A172 (cell line): ENCODE measurements at places on chromosomes 5 and 9. TPM values are rescaled to one million over a fixed set of nuclear protein-coding genes. Genes with fewer than 3 reads are reported as not detected.
A peak's percentile ranks its signal among the peaks of the same experiment; 100 is the strongest.

- no peak for DNase-seq
Observed at GRCh38 chr5:135230251-135230925, 168.6 kb downstream of the MACROH2A1 start.

GRCh38 chr5:133241179-133242092 lies 189.6 kb downstream of the HSPA4 start:
- no peak for DNase-seq

GRCh38 chr5:161460741-161461140 lies 85.8 kb downstream of the GABRB2 start:
- DNase-seq: no peak

DNA sequence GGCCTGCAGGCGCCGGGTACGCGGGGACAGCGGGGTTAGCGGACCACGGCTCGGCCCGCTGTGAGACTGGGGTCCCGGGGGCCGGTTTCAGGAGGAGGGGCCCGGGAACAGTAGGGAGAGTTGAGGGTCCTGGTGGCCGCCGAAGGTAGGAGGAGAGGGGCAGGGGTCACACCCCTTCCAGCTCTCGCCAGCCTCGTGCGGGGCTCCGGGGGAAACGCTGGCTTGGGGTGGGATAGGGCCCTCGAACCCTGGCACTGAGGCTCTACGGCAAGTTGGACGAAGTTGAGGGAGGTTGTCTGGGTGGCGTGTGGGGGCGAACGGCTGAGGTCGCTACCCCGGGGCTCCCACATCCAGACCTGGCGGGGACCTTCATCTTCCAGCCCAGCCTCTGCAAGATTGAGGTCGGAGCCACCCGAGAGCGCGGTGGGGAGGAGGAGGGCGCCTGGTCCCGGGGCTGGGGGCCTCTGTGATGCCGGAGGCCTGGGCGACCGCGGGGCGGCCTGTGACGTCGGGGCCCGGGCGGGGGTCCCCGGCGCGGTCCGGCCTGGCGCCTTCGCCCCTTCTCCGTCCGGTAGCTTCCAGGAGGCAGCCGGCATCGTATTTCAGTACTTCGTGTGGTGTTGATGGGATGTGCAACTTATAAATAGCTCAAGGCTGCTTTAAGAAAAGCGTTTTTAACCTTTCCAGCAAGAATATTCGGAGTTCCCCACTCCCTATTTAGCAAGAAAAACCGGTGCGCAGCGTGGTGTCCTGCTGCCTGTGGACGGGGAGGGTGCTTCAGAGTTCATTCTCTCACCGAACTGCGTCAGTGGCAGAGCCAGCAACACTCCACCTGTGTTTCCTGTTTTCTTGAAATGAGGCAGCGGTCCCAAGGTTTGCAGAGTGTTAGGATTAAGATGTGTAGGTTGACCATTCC lies 902 bp downstream of the HABP4 start:
- peak; percentile 55 for DNase-seq

DNA sequence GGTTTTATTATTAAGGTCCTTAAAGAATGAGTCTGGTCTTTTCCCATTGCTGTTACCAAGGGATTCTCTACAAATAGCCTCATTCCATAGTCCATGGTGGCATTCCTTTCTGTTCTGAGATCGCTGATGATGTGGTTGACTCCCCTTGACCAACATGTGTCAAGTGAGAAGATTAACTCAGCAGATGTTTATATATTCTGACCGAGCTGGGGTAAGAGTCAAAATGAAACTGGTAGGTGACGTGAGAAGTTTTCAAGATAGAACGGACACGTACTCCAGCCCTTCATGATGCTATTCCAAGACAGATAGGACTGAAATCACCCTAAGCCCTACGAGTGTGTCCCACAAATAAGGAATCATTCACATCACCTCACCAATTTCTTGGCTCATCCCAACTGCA lies 155.5 kb upstream of the WWC1 start:
- DNase-seq: no peak

GRCh38 chr5:57836921-57837320 lies 354.3 kb upstream of the ACTBL2 start:
- DNase-seq: no peak

- DNase-seq: peak; percentile 16
Observed at GRCh38 chr9:11962327-11962726, 730.9 kb upstream of the TYRP1 start.

- no peak for DNase-seq
Observed at GRCh38 chr5:117547192-117547591, 972.6 kb upstream of the SEMA6A start.

GRCh38 chr5:167576126-167576525 lies 715.3 kb upstream of the WWC1 start:
- DNase-seq: no peak

FREM1 gene
- 0.14 TPM in 1 of 2 replicates, not detected in the other for total RNA-seq

BRINP1 gene
- total RNA-seq: not detected in 2 replicates

CDC25C gene
- total RNA-seq: 24.8 and 25.4 TPM in 2 replicates

ZBED3 gene
- 0.71 and 0.89 TPM in 2 replicates for total RNA-seq

ARHGEF37 gene
- 0.69 and 1.6 TPM in 2 replicates for total RNA-seq
